ENCODE measurements at places on chromosomes 4 and X.

DNA sequence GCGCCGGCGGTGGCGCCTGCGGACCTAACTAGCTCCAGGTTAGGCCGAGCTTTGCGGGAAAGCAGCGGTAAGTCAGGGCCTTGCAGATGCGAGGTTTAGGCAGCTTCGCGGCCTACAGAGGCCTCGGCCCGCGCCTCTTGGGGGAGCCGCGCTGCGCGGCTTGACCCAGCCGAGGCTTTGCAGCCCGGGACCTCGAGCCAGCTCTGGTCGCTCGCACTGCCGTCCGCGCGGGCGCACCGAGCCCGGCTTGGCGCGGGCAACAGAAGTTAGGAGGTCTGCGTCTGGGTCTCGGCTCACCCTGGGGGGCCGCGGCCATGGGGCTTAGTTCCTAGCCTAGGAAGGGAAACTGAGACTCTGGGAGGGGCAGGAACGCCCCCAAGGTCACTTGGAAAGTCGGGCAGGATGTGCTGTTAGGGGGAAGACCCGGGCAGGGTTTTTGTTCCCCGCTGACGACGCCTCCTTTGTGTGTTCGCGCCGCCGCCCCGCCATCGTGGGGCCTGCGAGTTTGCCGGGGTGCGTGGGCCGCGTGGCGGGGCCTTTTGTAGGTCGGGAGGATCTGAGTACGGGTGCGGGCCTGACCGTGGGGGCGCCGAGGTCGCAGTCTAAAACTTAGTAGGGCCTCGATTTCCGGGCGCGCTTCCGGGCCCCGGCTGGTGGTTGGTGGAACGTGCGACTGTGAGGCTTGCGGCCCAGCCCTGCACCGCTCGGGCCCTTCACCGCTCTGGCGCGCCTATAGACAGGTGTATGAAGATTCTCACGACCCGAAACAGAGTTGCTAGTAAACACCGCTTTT lies 482 bp downstream of the RNF4 start:
- DNase-seq = peak; percentile 65

DNA sequence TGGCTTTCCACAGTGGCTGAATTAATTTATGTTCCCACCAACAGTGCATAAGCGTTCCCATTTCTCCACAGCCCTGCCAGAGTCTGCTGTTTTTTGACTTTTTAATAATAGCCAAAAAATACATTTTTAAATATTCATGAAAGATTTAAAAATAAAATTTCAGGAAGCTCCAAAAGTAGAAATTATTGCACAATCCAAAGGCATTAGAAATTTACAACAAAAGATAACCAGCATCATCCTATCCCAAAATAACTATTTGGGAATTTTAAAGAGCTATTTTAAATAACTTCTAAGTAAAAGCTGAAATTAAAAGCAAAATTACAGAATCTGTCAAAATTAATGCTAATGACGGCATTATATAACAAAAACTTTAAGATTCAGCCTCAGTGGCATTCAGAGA lies 131.5 kb downstream of the QDPR start:
- no peak for DNase-seq

DNA sequence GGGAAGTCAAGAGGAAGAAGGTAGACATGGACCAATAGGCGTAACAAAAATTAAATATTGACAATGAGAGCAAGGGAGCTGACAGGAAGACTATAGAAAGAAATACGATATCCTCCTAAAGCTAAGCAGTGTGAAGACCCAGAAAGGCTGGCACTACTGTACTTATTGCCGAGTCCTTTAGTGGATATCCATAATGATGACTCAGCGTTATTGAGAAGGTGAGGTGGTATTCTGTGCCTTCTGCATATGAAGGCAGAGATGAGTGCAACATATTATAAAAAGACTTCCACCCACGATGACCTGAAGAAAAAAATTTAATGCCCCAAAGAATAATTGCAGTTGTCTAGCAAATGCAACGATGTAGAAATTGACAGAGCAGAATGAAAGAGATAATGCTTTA lies 13.0 kb upstream of the MCF2 start:
- no peak for DNase-seq

GRCh38 chrX:9438933-9439494 lies 25.8 kb upstream of the TBL1X start:
- no peak for DNase-seq

GRCh38 chr4:86118711-86119110 lies 241.1 kb downstream of the MAPK10 start:
- DNase-seq = no peak

DNA sequence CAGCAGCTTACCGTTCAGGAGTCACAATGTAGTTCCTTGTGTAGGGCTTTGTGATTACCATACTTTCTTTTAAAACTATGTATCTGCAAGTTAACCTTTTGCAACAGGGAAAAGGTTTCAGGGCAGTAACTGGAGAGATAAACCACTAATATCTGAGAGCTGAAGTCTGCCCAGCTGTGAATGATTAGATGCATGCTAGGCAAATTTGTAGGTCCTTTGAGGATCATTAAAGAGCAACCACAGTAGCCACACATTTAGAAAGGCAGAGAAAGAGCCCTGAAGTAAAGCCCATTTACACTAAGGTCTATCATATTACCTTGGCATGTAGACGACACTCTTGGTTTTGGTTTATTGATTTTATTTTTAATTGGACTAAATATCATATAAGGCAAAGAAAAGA lies 60.0 kb downstream of the ATP8A1 start:
- DNase-seq = no peak

DNA sequence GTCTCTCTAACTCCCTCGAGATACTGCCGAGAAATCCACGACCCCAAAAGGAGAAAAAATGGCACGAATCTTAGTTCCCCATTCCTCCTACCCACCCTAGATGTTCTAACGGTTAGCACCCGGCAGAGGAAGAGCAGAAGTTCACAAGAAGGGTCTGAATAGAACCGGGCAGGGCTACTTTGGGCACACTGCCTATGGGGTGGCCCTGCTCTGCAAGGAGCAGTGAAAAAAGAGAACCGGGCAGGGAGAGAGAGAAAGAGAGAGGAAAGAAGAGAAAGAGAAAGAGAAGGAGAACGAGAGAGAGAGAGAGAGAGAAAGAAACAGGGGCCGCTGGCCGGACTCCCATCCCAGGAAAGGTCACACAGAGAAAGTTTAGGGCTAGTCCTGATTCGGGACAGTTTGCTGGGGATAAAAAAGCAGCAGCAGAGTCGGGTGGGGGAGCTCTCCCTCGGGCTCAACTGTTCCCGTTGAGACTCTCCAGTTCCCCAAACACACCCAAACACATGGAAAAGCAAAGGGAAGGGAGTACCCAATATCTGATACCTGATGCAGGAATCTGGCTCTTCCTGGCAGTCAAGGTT lies 468 bp downstream of the GLA start:
- no peak for DNase-seq

DNA sequence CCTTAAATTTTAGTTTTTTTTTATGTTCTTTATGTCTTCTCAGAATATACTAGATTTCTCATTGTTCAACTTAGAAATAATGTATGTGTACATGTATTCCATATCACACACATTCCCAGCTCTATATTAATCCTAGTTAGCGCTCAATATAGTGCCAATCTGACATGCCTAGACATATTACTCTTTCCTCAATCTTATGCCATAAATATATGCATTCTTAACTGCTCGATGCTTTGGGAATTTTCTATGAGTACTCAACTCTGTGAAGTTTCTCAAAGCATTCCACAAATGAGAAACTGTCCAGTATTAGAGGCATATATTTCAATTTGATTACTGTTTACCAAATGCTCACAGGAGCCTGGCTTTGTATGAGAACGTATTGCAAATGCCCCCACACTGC lies 231.2 kb upstream of the VEGFC start:
- DNase-seq = peak; percentile 69
